ENCODE measurements at places on chromosomes 16 and 17.

DNA sequence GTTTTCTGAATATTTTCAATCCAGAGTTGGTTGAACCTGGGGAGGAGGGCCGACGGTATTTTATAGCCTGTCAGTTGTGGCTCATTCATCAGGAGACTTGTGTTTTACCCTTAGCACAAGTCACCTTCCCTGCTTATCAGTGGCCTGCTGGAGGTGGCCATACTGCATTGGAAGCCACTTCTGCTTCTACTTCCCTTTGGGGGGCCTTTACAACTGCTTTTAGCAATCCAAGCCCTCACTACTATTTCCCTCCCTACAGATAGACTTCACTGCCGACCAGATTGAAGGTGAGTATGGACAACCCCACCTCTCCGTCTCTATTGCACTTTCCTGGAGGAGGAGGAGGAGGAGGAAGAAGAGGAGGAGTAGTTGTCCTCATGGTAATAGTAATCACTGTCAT lies 4.4 kb downstream of the MYL4 start:
- DNase-seq: no peak

DNA sequence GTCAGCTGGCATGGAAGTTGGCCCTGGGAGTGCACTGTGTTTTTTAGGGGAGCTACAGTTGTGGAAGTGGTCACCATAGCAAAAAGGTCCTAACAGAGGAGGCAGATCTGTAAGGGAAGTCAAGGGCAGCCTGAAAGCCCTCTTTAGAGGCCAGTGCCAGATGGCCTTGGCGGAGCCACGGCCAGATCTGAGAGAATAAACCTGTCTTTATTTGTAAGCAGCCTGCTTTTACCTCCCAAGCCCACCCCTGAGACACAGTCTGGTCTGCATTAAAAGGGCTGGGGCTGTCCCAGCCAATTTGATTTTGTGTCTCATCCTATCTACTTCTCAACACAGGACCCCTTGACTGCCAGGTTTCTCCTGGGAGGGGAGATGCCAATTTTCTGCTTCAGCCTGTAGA lies 51.0 kb upstream of the NOL11 start:
- DNase-seq: no peak

GRCh38 chr16:67647111-67647651 lies 2.2 kb downstream of the CARMIL2 start:
- DNase-seq: no peak

GRCh38 chr16:13186813-13187212 lies 285.4 kb downstream of the SHISA9 start:
- no peak for DNase-seq

DNA sequence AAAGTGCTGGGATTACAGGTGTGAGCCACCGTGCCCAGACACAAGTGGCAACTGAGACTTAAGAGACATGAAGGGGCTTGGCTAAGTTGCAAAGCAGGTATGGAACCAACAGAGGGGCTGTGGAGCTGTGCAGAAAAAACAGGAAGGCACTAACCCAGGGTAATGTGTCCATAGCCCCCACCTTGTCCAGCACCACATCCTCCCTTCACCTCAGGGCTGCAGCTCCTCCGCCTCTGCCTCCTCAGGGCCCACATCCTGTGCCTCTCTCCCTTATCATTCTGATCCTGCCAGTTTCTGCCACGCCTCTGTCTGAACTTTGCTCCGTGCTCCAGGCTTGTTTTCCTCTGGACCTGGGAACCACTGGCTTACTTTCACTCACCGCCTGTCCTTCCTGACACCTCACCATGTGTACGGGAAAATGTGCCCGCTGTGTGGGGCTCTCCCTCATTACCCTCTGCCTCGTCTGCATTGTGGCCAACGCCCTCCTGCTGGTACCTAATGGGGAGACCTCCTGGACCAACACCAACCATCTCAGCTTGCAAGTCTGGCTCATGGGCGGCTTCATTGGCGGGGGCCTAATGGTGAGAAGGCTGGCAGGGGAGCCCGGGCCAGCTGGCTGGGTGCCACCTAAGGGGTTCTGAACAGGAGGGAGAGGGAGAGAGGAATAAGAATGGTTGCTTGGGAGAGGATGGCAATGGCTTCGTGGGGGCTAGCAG lies at the start of gene TM4SF5:
TM4SF5 (plus strand) TSS at position 368 of the 716 bp plus-strand sequence; CDS start at position 405, 37 bp downstream.
- DNase-seq: no peak

DNA sequence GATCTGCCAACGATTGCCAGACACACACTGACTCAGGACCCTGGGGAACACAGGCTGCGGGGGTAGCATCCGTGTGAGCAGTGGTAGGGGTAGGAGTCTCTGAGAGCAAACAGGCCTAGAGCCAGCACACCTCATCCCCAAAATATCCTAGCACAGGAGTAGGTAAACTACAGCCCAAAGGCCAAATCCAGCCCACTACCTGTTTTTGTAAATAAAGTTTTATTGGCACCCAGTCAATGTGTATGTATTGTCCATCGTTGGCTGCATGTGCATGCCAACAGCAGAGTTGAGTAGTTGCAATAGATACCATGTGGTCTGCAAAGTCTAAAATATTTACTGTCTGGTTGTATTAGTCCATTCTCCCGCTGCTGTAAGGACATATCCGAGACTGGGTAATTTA lies 55.5 kb upstream of the GPRC5B start:
- DNase-seq: no peak

GRCh38 chr16:7650431-7650830 lies 317.8 kb downstream of the RBFOX1 start:
- no peak for DNase-seq

GRCh38 chr17:32494621-32495358 lies 8.0 kb downstream of the CDK5R1 start:
- no peak for DNase-seq

- DNase-seq: no peak
Observed at GRCh38 chr16:59385959-59386358, 651.8 kb upstream of the GOT2 start.
